ENCODE measurements at places on chromosomes 16 and 17. TPM values are rescaled to one million over a fixed set of nuclear protein-coding genes. Genes with fewer than 3 reads are reported as not detected.

The KRTAP3-1 gene
- not detected for total RNA-seq

The CCL4 gene
- 0.86 TPM for total RNA-seq

The GPR179 gene
- not detected for total RNA-seq

The QPRT gene
- 20.4 TPM for total RNA-seq

The KRT33A gene
- total RNA-seq, result not detected

The TMEM94 gene
- total RNA-seq, result 46.0 TPM

The PIPOX gene
- total RNA-seq, result 0.91 TPM
